ENCODE measurements at places on chromosomes 11 and 22.

DNA sequence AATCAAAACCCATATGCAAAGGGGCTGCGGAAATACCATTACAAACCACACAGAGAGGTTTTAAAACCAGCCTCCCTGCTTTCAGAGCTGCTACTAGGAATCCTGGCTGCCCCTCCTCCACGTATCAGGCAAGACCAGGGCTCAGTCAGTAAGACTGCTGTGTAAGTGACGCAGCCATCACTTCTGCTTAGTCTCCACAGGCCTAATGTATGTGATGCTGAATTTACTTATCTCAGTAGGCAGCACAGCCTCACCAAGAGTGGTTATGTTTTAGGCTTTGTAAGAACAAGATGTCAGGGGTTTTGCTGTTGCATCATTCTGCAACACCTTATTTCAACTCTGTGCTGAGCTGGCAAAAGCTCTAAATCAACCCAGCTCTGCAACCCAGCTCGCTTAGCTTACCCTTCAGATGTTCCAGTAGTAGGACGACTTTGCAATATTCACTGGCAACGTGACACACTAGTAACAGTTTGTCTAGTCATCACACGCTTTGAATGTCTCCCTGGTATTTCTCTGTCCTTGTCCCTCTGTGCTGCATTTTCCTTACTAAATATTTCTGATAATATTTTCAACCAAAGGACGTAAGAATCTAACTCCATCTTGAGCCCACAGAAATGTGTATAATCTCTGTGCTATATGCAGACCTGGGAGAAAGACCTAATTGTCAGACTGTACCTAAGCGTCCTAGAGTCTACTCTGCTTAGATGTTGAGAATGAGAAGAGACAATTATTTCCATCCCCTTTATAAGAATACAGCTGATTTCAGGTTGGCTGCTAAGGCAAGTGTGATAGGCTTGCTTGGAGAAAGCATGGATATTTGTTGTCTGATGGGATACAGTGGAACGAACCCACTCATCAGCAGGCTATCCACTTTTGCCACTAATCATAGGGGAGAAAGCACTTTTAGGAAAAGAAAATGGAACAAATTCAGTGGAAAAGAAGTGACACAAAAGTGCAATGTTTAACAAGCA, 72.2 kb downstream of the LARGE2 start:
- no peak for DNase-seq

GRCh38 chr22:47356511-47357011, 594.1 kb downstream of the TBC1D22A start:
- peak; percentile 15 for DNase-seq

- no peak for DNase-seq
These were observed 43.4 kb downstream of the OTOG start for GRCh38 chr11:17590463-17590862.

DNA sequence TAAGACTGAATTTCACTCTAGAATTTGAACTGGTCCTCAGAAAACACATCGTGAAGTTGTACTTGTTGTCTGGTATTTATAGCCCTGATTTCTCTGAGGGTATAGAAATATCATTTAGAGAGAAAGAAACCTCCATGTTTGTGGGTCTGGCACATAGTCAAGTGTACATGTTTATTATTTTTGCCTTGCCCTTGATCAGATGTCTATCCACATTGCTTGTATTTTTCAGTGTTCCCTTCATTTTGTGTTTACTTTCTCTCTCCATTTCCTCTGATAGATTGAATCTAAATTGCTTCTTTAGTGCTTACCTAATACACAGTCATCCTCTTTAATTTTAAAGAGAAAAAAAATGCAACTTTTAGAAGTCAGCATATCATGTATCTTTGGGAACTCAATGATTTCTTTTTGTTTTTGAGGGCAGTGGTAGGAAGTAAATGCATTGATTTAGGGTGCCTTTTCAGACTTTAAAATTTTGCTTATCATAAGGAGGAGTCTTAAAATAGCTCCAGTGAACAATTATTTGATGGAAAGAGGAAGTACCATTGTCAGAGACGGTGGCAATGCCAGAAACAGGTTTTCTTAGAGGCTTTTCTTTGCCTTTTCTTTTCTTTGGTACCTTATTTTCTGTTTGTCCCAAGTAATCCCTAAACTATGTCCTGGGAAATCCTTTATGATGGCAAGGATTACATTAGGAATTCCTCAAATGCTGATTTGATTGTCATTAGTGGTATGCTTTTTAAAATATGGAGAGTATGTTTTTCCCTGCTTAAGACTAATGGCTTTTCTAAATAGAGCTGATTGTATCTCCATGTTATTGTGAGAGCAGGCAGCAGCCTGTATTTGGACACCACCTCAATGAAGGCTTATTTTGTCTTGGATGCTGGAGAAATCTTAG, 29.8 kb upstream of the TECTA start:
- DNase-seq, result no peak

DNA sequence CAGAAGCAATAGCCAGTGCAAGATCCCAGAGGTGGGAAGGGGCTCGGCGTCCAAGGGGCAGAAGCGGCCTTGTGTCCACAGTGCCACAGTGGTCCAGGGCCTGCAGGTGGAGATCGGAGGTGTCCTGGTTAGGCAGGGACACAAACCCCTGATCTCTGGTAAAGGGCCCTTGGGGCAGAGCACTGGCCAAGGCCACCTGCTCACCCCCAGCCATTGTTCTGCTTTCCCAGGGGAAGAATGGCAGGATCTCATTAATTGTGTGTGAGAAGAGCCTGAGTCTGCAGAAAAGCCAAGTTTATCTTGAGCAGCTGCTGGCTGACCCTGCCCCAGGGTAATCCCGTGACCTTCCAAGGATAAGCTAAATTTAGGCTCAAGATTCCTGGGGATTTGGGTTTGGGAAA, 3.1 kb upstream of the CLDN5 start:
- no peak for DNase-seq

- no peak for DNase-seq
These were observed at the start of gene RASSF10 for GRCh38 chr11:13008625-13009475. Gene RASSF10, plus strand, starts transcription at chr11:13009316. Its CDS starts 261 bp downstream, at chr11:13009577.

DNA sequence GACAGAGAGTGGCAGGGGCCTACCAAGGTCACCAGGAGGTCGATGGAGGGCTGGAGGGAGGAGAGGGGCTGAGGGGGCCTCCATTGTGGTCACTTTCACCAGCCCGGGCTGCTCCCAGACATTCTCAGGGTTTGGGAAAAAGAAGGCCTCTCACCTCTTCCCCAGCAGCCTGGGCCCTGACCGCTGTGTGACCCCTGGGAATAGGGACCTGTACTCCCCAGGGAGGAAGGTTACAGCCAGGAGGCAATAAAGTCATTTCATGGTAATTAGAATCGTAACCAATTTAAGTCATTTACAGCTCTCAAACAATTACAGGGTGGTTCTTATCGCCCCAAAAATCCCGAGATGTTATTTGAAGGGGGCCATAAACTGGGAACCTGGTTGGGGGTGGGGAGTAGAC, 37.8 kb downstream of the ISX start:
- no peak for DNase-seq

DNA sequence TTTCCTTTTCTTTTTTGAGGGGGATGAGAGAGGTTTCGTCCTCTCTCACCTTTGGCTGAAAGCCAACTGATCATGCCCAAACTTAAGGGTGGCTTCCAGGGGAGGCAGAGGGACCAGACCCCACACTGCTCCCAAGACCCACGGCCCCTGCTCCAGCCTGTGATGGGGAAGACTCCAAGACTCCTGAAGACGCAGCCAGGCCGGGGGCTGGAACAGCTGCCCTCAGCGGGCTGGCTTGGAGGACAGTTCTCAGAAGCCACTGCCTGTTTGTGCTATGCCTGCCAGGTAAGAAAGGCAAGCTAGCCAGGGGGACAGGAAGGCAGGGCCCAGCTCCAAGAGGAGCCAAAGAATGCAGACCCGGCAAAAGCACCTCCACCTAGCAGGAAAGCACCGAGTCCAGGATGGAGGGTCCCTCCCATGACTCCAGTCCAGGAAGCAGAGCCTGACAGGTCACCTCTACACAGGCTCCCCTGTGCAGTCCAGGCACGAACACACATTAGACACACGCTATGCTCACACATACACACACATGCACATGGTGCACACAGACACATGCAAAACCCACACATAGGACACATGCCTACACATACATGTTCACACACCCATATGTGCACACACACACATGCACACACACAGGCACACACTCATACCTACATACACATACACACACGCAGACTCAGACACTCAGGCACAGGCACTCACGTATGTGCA, 31.3 kb downstream of the GNB1L start:
- peak; percentile 27 for DNase-seq

GRCh38 chr22:31818481-31819392, 64.9 kb downstream of the DEPDC5 start:
- DNase-seq, result peak; percentile 42

DNA sequence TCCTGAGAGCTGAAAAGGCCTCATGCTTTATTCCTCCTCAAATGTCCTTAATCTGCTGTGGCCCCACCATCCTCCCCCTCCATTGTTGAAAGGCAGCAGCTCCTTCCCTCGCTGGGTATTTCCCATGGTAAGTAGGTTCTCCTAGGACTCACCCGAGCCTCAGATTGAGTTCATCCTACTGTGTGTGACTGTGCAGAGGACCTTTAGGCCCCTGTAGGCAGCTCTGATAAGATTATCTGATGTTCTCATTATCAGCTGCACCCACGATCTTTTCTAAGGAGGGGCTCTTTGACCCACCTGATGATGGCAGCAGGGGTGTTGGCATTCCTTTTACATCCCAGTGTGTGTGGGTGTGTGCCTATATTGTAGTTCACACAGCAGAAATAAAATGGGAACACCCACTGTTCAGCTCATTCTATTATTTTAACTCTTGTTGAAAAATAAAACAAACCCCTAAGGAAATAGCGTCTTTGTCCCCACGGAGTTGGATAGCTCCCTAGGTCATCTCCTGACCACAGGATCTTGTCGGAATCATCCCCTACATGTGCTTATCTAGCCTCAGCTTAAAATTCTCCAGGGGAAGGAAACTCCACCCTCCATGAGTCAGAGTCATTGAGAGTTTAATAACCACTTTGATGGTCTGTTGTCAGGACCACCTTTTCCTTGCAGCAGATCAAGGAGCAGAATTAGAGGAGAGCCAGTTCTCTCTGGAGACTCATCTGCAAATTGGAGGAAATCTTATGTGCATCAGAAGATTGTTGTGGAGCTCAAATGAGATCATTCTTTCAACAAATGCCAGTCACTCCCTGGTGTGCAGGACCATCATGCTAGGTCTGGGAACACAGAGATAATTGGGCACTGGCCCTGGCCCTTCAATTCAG, 19.3 kb downstream of the ENDOD1 start:
- DNase-seq, result no peak

DNA sequence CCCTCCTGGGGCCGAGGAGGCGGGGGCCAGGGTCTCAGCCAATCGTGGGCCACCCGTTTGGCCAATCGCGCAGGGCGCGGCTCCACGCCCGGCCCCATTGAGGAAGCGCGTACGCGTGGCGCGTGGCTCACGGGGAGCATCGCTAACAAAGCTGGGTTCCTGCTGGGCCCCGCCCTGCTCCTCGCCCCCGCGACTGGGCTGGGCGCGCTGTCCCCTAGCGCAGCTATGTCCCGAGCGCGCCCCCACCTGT, 614 bp upstream of the ASCL2 start:
- DNase-seq, result peak; percentile 40

Measured in activated CD8-positive, alpha-beta memory T cell treated with anti-CD3 and anti-CD28 coated beads, Interleukin-2, amount 10 ng/mL, durations not matched to agents 7 days and 5 days (primary cell).